GM12892 (cell line): ENCODE measurements at places on chromosomes 1 and 21.

GRCh38 chr1:61318319-61319125, 236.2 kb downstream of the NFIA start:
- DNase-seq, result peak; percentile 13

GRCh38 chr1:246160905-246161304, 346.2 kb downstream of the SMYD3 start:
- DNase-seq, result no peak

DNA sequence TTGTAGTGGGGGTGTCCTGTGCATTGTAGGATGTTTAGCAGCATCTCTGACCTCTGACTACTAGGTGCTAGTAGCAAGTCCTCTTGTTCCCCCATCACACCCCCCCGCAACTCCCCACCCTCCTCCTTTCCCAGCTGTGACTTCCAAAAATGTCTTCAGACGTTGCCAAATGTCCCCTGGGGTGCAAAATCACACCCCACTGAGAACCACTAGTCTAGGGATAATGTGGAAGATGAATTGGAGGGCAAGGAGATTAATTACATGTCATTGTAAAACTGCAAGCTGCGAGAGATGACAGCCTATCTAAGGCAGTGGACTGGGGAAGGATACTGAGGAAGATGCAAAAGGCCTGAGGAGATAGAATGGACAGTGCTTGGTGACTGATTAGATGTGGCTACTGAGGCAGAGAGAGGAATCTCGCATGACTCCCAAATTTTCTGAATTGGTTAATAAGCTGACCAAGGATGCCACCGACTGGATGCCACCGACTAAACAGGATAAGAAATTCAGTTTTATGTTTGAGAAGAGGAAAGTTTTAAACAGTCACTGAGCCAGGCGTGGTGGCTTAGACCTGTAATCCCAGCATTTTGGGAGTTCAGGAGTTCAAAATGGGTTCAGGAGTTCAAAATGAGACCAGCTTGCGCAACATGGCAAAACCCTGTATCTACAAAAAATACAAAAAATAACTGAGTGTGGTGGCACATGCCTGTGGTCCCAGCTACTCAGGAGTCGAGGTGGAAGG, 3.1 kb upstream of the JAK1 start:
- no peak for DNase-seq

GRCh38 chr1:68116643-68117235, 66.3 kb upstream of the DIRAS3 start:
- DNase-seq, result peak; percentile 12

GRCh38 chr1:43678940-43679339, 28.4 kb upstream of the ST3GAL3 start:
- DNase-seq, result no peak

DNA sequence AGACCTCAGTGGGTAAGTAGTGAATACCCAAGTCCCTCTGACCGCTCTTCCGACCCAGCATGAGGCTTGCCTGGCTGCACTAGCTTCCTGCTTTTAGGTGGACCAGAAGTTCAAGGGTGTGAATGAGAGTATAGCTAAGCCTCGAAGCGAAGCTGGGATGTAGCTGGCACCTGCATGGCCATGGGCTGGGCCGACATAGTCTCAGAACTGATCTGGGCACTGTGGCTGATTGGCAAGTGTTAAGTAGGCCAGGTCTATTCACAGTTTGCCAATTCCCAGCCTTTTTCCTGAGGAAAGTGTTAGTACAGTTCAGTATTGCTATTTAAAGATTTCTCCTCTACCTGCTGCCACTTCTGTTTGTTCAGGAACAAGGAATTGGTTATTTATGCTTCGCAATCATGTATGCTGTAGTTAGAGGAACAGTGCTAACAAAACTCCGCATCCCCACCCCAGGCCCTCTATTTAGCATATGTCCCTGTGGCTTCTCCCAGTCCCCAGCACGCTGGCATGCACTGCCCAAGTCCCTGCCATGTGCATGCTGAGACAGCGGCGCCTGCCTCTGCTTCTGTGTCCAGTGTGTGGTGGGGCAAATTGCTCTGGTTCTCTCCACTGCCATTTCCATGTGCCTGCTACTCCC, 16.3 kb downstream of the SPATA46 start:
- DNase-seq, result no peak

- no peak for DNase-seq
Measured at GRCh38 chr1:234942879-234943506, 185.6 kb downstream of the TOMM20 start.

DNA sequence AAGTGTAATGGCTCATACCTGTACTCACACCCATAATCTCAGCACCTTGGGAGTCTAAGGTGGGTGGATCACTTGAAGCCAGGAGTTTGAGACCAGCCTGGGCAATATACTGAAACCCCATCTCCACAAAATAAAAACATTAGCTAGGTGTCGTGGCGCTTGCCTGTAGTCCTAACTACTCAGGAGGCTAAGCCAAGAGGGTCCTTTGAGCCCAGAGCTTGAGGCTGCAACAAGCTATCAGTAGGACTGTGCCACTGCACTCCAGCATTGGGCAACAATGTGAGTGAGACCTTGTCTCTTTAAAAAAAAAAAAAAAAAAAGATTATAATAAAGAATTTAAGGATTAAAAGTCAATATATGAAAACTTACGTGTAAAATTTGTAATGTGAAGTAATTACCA, 11.7 kb downstream of the BPNT1 start:
- no peak for DNase-seq

GRCh38 chr1:227907439-227908015, 40.2 kb downstream of the WNT9A start:
- no peak for DNase-seq

GRCh38 chr1:9244501-9245229, 10.1 kb downstream of the H6PD start:
- no peak for DNase-seq

DNA sequence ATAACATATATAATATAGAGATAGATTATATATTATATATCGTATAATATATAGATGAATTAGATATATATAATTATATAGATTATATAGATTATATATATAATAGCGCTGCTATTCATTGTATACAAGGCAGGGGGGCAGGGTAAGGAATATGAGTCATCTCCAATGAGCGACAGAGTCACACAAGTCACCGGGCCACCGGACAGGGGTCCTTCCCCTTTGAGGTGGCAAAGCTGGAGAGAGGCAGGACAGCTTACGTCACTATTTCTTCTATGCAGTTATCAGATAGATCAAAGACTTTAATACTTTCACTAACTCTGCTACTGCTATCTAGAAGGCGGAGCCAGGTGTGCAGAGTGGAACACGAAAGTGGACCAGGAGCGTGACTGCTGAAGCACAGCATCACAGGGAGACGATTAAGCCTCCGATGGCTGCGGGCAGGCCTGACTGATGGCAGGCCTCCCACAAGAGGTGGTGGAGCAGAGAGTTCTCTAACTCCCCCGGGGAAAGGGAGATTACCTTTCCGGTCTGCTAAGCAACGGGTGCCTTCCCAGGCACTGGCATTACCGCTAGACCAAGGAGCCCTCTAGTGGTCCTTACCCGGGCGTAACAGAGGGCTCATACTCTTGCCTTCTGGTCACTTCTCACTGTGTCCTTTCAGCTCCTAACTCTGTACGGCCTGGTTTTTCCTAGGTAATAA, 2154.7 kb downstream of the MRPL39 start:
- DNase-seq, result no peak

DNA sequence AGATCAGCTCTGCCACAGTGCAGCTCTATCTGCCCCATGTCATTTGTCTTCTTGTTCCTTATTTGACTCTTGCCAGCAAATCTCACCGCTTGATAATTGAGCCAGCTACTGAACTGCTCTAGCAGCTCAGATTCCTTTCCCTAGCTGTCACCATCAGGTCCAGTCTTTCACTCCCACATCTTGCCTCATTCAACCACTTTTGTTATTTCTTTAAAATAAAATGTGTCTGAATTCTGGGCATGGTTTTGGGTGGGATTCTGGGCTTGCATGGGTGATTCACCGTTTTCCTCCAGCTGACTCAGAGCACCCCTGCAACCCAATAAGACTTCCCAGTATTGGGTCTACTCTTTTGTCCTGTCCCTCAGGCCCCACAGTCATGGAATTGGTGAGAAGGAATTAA, 215.7 kb downstream of the DSCAM start:
- DNase-seq, result no peak

GRCh38 chr21:15301014-15301413, 236.2 kb upstream of the NRIP1 start:
- DNase-seq, result no peak

- no peak for DNase-seq
Measured at GRCh38 chr1:224720216-224720615, 104.1 kb downstream of the CNIH3 start.

DNA sequence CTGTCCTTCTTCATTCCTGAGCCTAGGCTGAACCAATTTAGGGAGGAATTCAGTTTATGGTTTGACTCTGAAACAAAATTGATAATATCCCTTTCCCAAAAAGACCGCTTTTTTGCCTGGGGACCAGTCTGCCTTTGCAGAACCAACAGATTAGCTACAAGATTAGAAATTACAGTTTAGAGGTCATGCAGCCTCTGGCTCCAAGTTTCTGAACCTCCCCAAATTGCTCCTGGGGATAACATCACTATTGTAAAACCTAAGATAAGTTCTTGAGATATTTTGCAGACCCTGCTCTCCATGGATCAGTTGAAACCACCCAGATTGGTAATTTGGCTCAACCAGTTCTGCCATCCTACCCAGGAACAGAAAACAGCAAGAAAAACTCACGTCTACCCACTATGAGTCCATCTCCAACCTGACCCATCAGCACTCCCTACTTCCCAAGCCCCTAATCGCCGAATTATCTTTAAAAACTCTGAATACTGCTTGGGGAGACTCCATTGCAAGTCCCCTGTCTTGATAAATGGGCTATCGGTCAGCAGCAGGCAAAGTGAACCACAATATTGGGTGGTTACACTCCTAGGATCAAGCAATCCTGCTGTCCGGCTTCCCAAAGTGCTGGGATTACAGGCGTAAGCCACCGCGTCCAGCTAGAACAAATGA, 605 bp upstream of the RABGGTB start:
- no peak for DNase-seq

- no peak for DNase-seq
Measured at GRCh38 chr1:229007701-229008100, 263.2 kb upstream of the RAB4A start.

- no peak for DNase-seq
Measured at GRCh38 chr1:150555971-150556865, 7.0 kb downstream of the ADAMTSL4 start.

- DNase-seq, result no peak
Measured at GRCh38 chr1:32345289-32345827, 9.3 kb upstream of the MARCKSL1 start.

GRCh38 chr1:60621368-60621851, 461.0 kb upstream of the NFIA start:
- DNase-seq, result no peak

- DNase-seq, result no peak
Measured at GRCh38 chr1:213303286-213303685, 252.2 kb downstream of the RPS6KC1 start.

DNA sequence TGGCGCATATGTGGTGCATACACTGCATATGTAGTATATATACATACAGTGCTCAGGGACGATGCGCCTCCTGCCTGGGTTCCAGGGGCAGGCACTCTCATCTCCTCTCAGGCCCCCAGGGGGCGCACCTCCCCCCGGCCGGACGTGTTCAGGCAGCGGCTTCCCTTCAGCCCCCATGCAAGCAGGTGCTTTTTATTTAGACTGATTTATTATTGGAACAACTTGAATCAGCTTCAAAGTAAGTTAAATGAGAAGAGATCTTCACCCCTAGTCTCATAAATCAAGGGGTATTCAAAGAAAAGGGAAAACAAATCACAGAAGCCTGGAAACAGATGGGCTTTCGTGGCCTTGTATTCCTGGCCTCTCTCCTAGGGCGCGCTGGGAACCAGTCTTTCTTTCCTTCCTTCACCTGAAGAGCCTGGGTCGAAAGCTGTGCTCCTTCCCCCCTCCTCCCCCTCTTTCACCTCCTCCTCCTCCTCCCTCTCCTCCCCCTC, 64.6 kb downstream of the UBIAD1 start:
- DNase-seq, result peak; percentile 73

GRCh38 chr1:71809085-71809484, 473.3 kb downstream of the NEGR1 start:
- no peak for DNase-seq

GRCh38 chr1:64928325-64928724, 38.0 kb downstream of the JAK1 start:
- DNase-seq, result no peak

DNA sequence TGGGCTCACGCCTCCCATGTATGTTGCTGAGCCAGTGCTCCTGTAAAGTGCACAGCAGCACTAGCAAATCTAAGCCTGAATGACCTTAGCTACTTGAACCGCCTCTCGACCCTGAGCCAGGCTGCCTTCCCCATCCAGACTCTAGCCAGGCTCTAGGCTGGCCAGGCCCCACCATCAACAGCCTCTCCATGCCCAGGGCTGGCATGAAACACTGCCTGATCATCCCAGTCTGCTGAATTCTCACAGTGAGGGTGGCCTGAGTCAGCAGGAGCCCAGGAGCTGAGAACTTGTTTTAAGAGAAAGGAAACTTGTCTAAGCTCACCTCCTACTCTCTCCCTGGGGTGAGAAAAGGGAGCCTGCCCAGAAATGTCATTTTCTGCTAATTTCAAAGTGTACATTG, 733.3 kb downstream of the PTPRU start:
- DNase-seq, result no peak

DNA sequence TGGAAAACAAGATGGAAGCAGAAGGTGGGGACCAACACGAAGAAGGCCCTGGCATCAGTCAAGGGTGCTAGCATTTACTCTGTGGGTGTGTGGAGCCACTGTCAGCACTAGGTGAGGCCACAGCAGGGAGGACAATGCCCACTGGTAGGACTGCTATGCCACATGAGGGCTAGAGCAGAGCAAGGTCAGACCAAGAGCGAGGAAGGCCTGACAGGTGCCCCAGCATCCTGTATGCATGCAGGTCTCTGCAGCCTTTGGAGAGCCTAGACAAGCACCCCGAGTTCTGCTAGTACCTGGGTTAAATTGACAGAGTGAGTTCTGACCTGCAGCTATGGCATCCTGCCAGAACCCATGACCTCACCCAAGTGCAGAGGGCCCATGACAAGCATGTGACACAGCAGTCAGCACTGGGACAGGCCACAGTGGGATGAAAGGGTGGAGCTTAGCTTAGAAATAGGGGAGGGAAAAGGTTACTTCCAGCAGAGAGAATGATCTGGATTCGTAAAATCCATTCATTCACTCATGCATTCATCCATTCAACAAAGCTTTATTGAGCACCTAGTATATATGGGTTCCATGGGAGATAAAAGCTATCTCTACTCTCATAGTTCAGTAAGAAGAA, 9.0 kb upstream of the CSF1 start:
- DNase-seq, result no peak

DNA sequence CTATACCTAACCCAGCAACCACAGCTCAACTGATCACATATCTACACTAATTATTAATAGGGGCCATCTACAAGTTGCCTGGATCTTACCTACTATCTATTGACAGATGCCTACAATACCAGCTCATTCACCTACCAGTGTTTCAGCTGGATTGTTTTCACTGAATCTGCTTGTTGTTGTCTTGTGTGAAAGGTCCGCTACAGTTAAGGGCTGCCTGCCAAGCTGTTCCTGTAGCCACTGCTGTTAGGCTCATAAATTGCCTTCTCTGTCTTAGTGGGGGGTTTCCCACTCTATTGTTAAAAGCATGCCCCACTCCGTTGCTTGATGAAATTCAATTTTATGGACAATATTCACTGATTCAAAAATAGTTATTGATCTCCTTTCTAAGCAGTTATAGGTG, 199.7 kb upstream of the TMPRSS15 start:
- DNase-seq, result no peak
